ENCODE measurements at places on chromosomes 5 and 9. TPM values are rescaled to one million over a fixed set of nuclear protein-coding genes. Genes with fewer than 3 reads are reported as not detected.

DNA sequence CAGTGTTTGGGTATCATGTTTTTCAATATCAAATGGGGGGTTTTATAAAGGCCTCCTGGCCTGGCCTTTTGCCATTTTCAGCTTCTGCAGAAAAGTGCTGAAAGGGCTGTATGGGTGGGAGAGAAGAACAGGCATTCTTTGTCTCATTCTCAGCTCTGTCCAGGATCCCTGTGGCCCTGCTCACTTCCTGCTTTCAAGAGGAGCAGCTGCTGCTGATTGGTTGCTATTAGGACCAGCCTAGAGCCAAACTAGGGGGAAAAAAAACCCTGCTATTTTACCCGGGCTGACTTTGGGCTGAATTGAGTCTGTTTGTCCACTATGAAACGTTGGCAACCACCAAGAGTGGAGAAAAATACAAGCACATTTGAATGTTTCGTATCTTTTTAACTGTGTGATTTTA is 117.1 kb downstream of the CMYA5 start:
- peaks cover 5% of the 10 kb centered on the region for H3K4me1 ChIP-seq
- DNase-seq = no peak
- H3K27ac ChIP-seq = no peak overlapping the region
- H3K4me3 ChIP-seq = no peak overlapping the region

- no peak for DNase-seq
- peaks cover 6% of the 10 kb centered on the region for H3K4me1 ChIP-seq
- H3K27ac ChIP-seq = peak overlapping the region; percentile 50
Observed at GRCh38 chr9:116656501-116656971, 30.6 kb upstream of the TRIM32 start.

DNA sequence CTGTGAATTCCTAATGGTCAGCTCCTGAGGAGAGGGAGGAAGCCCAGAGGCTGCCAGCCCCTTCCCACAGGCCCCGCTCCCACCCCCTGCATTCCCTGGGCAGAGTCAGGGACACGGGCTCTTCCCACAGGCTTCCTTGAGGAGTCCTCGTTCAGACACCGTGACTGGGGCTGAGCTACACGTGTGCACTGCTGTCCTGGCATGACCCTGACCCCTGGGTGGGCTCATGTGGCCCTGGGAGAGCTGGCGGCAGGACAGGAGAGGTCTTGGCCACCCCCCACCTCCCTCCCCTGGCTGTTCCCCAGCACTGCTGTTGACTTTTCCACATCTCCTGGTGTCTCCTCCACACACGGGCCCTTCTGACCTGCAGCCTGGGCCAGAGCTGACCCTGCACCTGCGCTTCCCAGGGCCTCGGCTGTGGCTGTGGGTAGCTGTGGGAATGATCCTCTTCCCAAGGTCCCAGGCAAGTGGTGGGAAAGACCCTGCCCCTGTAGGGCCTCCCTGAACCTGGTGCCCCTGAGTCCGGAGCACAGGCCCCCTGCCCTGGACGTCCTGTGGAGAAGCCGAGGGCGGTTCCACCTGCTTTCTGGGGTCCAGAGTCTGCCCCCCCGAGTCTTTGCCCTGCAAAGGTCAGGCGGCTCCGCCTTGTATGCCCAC is 56.5 kb upstream of the NKD2 start:
- DNase-seq = no peak
- peaks cover 47% of the 10 kb centered on the region for H3K27me3 ChIP-seq
- H3K4me3 ChIP-seq = no peak overlapping the region
- no peaks in the 10 kb centered on the region for H3K36me3 ChIP-seq
- no peaks in the 10 kb centered on the region for H3K4me1 ChIP-seq

GRCh38 chr5:136332223-136333015 is 32.9 kb downstream of the TRPC7 start:
- H3K4me3 ChIP-seq = no peak overlapping the region
- no peak overlapping the region for H3K27ac ChIP-seq
- no peak for DNase-seq

- no peaks in the 10 kb centered on the region for H3K27me3 ChIP-seq
- H3K4me3 ChIP-seq = no peak overlapping the region
- no peaks in the 10 kb centered on the region for H3K4me1 ChIP-seq
- DNase-seq = no peak
Observed at GRCh38 chr9:93255494-93255867, 71.5 kb downstream of the WNK2 start.

DNA sequence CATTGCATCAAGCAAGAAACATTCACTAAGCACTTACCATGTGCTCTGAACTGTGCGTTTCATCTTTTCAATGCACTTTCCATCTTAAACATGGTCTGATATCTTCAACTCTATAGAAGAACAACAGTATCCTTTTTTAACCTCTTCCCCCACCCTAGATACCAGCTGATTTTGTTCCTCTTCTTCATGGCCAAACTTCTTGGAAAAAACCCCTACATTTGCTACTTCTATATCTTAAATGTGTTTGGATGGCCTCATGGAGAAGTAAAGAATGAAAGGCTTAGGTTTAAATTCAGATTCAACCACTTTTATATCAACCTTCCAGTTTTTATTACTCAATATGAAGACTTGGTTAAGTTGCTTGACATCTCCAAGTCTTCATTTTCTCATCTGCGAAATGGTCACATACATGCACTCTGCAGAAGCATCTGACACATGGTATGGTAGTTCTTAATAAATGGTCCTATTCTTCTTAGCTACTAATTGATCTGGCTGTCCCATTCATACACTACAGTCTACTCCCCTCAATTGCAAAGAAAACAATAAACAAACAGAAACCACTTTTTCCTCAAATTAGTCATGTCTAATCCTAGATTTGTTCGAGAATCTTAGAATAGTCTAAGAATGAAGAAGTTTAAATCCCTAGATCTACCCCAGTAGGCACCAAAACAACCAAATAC is 59.4 kb downstream of the FYB1 start:
- no peak overlapping the region for H3K27ac ChIP-seq
- H3K36me3 ChIP-seq = no peaks in the 10 kb centered on the region
- no peak for DNase-seq
- no peaks in the 10 kb centered on the region for H3K27me3 ChIP-seq

- H3K4me1 ChIP-seq = no peaks in the 10 kb centered on the region
- no peak overlapping the region for H3K27ac ChIP-seq
- no peak overlapping the region for H3K4me3 ChIP-seq
- DNase-seq = no peak
Observed at GRCh38 chr5:92470770-92471169, 1087.7 kb upstream of the ARRDC3 start.

DNA sequence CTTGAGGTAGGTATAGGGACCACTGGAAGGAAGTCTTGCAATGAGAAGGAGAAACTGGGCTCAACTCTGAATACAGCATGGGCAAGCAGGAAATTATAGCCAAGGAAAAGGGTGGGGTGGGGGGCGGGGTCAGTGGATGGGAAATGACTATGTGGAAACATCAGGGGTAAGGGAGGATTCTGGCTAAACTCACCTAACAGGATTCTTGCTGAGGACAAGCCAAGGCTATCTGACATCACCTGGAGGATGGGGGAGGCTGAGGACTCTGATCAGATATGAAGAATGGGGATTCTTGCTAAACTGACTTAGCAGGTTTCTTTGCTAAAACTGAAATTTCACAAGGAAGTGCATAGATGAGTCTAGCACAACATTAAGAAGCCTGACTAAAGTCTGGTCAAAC is 40.8 kb downstream of the CTSL start:
- no peaks in the 10 kb centered on the region for H3K27me3 ChIP-seq
- no peak for DNase-seq
- no peaks in the 10 kb centered on the region for H3K36me3 ChIP-seq
- no peak overlapping the region for H3K27ac ChIP-seq
- no peak overlapping the region for H3K4me3 ChIP-seq
- no peaks in the 10 kb centered on the region for H3K4me1 ChIP-seq

DNA sequence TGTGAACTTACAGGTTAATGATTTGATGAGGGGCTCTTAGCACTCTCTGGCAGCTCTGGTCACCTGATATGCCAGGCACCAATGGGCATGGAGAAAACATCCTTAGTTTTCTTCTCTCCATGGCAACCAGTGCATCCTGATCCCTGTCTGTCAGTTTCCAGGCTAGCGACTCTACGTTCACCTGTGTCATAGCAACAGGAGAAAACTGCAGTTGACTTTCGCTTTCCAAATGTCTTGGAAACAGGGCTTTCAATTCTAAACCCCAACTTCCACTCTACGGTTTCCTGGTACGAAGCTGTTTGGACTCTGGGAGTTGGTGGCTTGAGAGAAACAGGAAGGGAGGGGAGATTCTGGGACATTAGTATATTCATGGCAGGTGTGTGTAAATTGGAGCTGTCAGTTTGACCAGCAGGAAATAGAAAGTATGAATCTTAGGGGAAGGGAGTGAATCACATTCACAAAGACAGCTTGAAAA is 74.4 kb downstream of the SLC28A3 start:
- H3K27ac ChIP-seq = no peak overlapping the region
- H3K36me3 ChIP-seq = no peaks in the 10 kb centered on the region
- no peaks in the 10 kb centered on the region for H3K4me1 ChIP-seq
- H3K4me3 ChIP-seq = no peak overlapping the region
- peaks cover 8% of the 10 kb centered on the region for H3K27me3 ChIP-seq

GRCh38 chr5:150069672-150070627 is 16.4 kb downstream of the CSF1R start:
- no peak overlapping the region for H3K4me3 ChIP-seq

DNA sequence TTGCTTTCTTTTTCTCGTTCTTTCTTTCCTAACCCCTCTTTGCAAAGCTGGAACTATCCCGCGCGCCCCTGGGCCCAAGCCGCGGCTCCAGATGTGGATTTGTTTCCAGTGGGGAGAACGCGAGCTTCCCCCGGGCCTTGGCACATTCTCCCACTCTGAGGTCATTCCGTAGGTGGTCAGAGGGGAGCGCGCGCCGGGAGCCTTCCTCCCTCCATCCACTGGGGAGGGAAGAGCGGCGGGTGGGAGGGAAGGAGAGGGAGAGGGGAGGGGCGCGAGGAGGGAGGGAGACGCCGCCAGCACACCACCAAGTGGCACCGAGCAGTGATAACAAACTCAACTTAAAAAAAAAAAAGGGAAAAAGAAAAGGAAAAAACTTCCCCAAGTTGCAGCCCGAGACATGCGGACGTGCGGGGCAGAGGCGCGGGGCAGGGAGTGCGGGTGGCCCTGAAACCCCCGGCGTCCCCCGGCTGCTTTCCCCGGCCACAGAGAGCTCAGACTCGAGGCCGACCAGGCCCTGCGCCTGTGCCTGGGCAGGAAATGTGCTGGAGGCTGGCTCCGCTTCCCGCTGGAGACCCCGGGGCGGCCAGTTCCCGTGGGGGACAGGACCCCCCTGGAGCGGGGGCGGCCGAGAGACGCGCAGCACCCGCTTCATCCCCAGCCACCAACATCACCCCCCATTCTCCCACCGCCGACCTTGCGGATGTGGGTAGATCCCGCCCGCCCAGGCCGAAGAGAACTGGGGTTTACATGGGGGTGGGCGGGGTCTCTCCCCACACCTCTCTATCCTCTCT is 3.1 kb downstream of the IER5L start:
- H3K4me1 ChIP-seq = no peaks in the 10 kb centered on the region
- peak overlapping the region; percentile 93 for H3K27ac ChIP-seq
- H3K36me3 ChIP-seq = no peaks in the 10 kb centered on the region
- DNase-seq = peak; percentile 66
- H3K4me3 ChIP-seq = peak overlapping the region; percentile 88
- no peaks in the 10 kb centered on the region for H3K27me3 ChIP-seq

- H3K4me3 ChIP-seq = no peak overlapping the region
- H3K4me1 ChIP-seq = peaks cover 50% of the 10 kb centered on the region
- no peaks in the 10 kb centered on the region for H3K27me3 ChIP-seq
- DNase-seq = no peak
Observed at GRCh38 chr9:27437652-27438373, 86.3 kb upstream of the IFNK start.

The CNTNAP3 gene
- 8.8 TPM for total RNA-seq

The ZNF483 gene
- 10.1 TPM for total RNA-seq

The PRDM9 gene
- total RNA-seq = not detected

The COL23A1 gene
- total RNA-seq = 11.7 TPM

The PDE6A gene
- total RNA-seq = not detected

The TAF1L gene
- not detected for total RNA-seq
